ENCODE measurements at places on chromosomes 5 and 9. TPM values are rescaled to one million over a fixed set of nuclear protein-coding genes. Genes with fewer than 3 reads are reported as not detected.

LRRC14B gene
- 0.13 TPM for polyA plus RNA-seq

PFN3 gene
- polyA plus RNA-seq = not detected

GARIN3 gene
- polyA plus RNA-seq = not detected

CIZ1 gene
- polyA plus RNA-seq = 95.1 TPM

PRSS3 gene
- 97.9 TPM for polyA plus RNA-seq

HTR1A gene
- not detected for polyA plus RNA-seq

NIPBL gene
- polyA plus RNA-seq = 34.1 TPM

VAV2 gene
- 48.4 TPM for polyA plus RNA-seq

MAMDC4 gene
- polyA plus RNA-seq = 772 TPM

LCP2 gene
- polyA plus RNA-seq = 15.6 TPM

BRD9 gene
- polyA plus RNA-seq = 36.2 TPM

CBY3 gene
- 1.2 TPM for polyA plus RNA-seq

CCDC192 gene
- 0.39 TPM for polyA plus RNA-seq

CLIC3 gene
- polyA plus RNA-seq = 3.6 TPM

SEMA4D gene
- polyA plus RNA-seq = 32.8 TPM

KCNIP1 gene
- polyA plus RNA-seq = 2.8 TPM

NDST1 gene
- 45.4 TPM for polyA plus RNA-seq

PCDH1 gene
- polyA plus RNA-seq = 29.4 TPM

ARPC5L gene
- polyA plus RNA-seq = 44.4 TPM

ZSWIM6 gene
- 18.0 TPM for polyA plus RNA-seq

DND1 gene
- 0.22 TPM for polyA plus RNA-seq

CDKN2A gene
- 0.15 TPM for polyA plus RNA-seq

LCN10 gene
- polyA plus RNA-seq = 7.8 TPM

MRPS27 gene
- 52.7 TPM for polyA plus RNA-seq

PKD2L2 gene
- polyA plus RNA-seq = 0.15 TPM

SLC6A7 gene
- 5.7 TPM for polyA plus RNA-seq

FOXI1 gene
- polyA plus RNA-seq = 0.03 TPM

GABRA1 gene
- polyA plus RNA-seq = 0.61 TPM

SHOC1 gene
- polyA plus RNA-seq = 0.10 TPM

Data from large intestine (tissue), 12 donors.